ENCODE measurements at places on chromosomes 2 and 18.
A peak's percentile ranks its signal among the peaks of the same experiment; 100 is the strongest.

DNA sequence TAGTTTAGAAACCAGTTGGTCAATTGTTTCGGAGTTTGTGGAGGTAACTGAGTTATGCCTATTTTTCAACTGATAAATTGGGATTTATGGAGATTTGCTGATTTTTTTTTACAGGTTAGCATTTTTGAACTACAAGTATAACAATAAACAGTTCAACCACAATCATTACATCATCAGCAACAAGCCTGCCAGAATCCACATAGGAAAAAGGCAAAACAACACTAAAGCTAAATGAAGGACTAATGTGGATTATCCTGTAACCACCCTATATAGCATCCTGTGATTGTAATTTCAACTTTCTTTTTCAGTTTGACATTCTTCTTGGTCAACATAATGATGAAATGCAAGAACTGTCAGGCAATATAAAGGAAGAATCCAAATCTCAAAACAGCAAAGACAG is 76.5 kb downstream of the CCDC102B start:
- DNase-seq: no peak

DNA sequence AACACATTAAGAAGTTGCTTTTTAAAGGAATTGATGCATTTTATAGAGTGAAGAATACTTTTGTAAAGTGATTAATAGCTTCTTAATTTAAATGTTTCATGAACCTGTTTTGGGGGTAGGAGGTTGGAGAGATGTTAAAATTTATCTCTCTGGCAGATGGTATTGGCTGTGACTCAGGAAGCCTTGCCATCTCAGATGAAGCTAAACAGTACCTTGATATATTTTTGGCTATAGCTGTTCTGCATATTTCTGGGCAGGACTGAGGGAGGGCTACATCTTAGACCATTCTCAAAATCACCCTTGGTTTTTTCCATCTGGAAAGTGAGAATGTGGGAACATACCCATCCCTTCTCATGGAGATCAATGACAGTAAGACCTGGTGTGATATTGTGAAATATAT is 13.4 kb downstream of the CAPN14 start:
- no peak for DNase-seq

DNA sequence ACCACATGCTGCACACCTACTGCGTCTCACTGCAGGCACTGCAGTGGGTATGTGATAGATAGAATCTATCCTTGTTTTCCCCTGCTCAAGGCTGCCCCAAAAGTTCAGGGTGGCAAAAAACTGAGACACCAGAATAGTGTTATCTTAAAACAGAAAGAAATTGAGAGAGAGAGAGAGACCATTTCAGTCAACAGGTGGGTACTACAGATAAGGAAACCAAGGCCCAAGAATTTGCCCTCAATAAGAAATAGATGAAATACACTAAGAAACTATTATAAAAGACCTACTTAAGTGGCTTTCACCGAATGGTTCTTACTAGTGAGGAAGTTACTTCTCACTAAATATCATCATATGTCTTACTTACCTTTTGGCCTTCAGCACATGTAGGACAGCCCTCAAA is 27.9 kb downstream of the EPG5 start:
- DNase-seq: no peak

- DNase-seq: no peak
These were observed 138.4 kb downstream of the EIPR1 start for GRCh38 chr2:3238951-3239841.

GRCh38 chr2:16548036-16548435 is 117.6 kb downstream of the CYRIA start:
- no peak for DNase-seq

DNA sequence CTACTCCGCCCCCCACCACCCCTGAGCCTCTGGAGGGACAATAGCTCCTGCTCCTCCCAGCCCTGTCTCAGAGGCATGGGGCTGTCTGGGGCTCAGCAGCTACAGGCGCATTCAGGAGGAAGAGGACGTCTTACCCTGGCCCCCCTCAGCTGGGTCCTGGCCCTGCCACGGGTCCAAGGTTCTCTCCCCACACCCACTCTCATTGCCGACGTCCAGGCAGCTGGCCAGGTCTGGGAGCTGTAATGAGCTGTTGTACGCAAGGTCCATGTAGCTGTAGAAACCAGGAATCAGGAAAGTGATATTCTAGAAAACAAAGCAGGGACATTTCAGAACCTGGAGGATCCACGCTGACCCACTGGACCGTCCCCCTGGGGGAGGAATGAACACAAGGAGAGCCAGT is 13.5 kb downstream of the PASK start:
- DNase-seq: no peak

GRCh38 chr2:219483451-219484342 is 15.0 kb upstream of the GMPPA start:
- DNase-seq: no peak

GRCh38 chr2:37892436-37893114 is 32.5 kb upstream of the RMDN2 start:
- DNase-seq: peak; percentile 57

Data from HL-60 (cell line).